Natural killer cell (primary cell): ENCODE measurements at places on chromosomes 3 and 15. TPM values are rescaled to one million over a fixed set of nuclear protein-coding genes. Genes with fewer than 3 reads are reported as not detected.

DNA sequence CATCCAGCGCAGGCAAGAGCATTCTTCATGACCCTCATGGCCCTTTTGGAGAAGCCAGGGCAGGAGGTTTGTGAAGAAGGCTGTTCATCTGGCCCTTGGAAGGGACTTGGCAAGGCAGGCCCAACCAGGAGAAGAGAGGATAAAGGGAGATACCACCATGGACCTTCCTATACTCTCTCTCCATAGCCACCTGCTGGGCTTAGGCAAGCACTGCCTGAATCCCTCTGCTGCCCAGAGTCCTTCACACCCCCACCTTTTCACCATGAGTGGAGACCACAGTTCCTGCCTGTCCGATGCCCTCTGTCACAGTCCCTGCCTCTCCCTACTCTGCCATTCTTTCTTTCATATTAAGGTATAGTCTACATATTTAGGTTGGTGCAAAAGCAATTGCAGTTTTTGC is 10.6 kb upstream of the SFMBT1 start:
- no peak for DNase-seq

AGBL1 gene
- total RNA-seq = not detected

ALDH1A2 gene
- 3.6 TPM for total RNA-seq

MFAP1 gene
- total RNA-seq = 10.2 TPM

- DNase-seq = no peak
Observed at GRCh38 chr3:46668116-46668515, 25.4 kb downstream of the ALS2CL start.

GRCh38 chr3:186452517-186452916 is 90.5 kb upstream of the DGKG start:
- no peak for DNase-seq

GRCh38 chr3:191455257-191455952 is 5.6 kb upstream of the PYDC2 start:
- DNase-seq = no peak

ZBBX gene
- total RNA-seq = not detected

DNA sequence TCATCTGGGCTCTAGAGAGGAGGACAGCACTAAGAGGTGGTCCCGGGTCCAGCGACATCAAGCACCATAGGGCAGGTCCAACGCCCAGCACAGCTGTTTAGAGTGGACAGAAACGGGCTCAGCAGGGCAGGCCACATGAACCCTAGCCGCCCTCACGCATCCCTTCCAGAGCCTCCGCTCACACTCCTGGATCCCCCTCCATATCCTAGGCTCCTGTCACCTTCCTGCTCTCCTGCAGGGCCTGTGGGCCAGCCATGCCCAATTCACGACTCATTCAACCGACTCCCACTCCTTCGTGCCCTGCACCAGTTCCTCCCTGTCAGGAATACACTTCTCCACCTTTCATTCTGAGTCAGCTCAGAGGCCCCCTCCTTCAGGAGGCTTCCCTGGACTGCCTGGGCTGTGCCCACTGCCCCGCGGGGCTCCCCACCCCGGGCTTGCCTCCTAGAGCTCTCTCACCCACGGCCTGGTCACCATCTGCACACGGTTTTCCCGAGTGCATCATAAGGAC is 90.2 kb downstream of the LINGO1 start:
- no peak for DNase-seq

DNA sequence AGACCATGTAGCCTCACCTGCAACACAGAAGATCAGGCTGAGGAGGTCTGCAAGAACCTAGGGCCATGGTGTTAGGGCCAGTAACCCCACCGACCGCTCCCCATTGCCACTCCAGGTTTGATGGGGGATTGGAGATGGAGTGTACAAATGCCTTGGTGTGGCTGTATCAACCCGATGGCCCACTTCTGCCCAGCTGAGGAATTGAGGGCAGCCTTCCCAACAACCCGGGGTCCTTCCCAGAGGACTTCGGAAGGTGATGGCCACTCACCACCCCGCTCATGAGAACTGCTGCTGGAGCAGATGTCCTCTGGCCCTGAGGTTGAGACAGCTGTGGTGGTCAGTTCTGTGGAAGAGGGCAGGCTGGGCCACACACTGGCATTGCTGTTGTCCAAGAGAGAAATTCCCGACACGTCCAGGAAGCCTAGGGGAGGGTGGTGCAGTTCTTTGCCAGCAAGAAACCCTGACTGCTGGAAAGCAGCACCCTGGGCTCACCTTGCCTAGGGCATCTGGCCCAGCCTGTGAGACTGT is 8.9 kb downstream of the GORASP1 start:
- DNase-seq = no peak

- no peak for DNase-seq
Observed at GRCh38 chr15:94256511-94256910, 25.1 kb downstream of the MCTP2 start.

CCR8 gene
- not detected for total RNA-seq

DNA sequence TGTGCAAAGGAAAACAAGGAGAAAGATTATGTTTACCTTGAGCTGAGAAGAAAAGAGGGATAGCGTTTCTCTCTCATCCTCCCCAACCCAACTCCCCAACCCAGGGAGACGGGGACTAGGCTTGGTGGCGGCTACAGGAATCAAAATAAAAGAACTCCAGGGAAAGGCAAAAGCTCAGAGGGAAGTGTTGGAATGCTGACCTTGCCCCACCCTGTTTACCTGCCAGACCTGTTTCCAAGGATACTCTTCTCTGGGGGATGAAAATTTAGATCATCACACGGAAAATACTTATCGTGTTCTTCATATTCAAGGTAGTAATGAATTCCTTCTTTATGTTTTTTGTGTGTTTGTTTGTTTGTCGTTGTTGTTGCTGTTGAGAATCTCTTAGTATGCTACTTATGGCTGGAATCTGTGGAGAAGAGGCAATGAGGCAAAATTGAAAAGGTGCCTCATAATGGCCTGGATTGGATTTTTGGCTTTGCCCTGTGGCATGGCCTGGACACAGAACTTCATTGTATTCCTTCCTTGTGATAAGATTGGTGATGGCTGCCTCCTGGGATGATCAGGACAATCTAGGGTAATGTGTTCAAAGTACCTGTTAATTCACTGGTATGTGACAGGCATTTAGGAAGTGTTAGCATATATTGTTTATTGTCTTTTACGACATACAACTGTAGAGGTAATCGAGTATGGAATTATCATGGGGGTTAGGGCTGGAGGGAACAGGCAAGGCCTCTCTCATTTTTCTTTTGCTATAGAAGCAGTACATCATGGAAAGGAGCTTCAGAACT is 11.1 kb upstream of the TPRG1 start:
- no peak for DNase-seq
